Activated T-helper 2 cell treated with anti-CD3 and anti-CD28 coated beads, Interferon-gamma antibody, Interleukin-2, Interleukin-4, amounts not matched to agents 10 μg/mL and 5 μg/mL and 100 μg/mL, durations not matched to agents 14 hours and 24 hours and 36 hours (primary cell): ENCODE measurements at places on chromosomes 5 and 9. TPM values are rescaled to one million over a fixed set of nuclear protein-coding genes. Genes with fewer than 3 reads are reported as not detected.

Gene SCGB3A2
- total RNA-seq, result not detected in 2 replicates

Gene ARSK
- 4.0 and 4.6 TPM in 2 replicates for total RNA-seq

Gene DRD1
- not detected in 2 replicates for total RNA-seq

Gene RAI14
- 4.0 and 4.2 TPM in 2 replicates for total RNA-seq

Gene CCDC180
- total RNA-seq, result 3.4 and 3.5 TPM in 2 replicates

Gene PTGDS
- not detected in 2 replicates for total RNA-seq

Gene CARD9
- total RNA-seq, result 16.2 and 17.6 TPM in 2 replicates

Gene DAPK1
- total RNA-seq, result 38.6 and 39.1 TPM in 2 replicates

Gene CDH9
- not detected in 2 replicates for total RNA-seq

Gene OR2S2
- not detected in 2 replicates for total RNA-seq

Gene IRX4
- not detected in 2 replicates for total RNA-seq

Gene CEL
- total RNA-seq, result 2.0 and 2.1 TPM in 2 replicates

Gene CA9
- 0.89 and 1.2 TPM in 2 replicates for total RNA-seq

Gene SOX30
- 0.11 TPM in 2 replicates for total RNA-seq

Gene URM1
- 78.6 and 78.7 TPM in 2 replicates for total RNA-seq
